ENCODE measurements at places on chromosomes 4 and X. TPM values are rescaled to one million over a fixed set of nuclear protein-coding genes. Genes with fewer than 3 reads are reported as not detected.

DNA sequence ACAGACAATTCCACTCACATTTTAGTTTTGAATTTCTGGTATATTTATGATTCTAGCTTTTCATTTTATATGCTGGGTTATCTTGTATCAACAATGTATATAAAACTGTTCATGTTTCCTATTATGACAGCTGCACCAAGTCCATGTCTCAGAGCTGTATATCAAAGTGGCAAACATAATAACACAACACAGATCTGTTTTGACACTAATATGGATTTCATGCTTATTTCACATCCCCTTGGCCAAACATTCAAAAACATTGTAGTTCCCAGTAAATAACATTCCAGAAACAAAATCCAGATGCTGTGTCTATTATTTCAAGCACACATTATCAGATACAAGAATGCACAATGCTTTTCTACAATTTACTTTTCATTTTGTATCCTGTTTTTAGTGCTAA lies 380.6 kb upstream of the MAGEB2 start:
- no peak for DNase-seq

DNA sequence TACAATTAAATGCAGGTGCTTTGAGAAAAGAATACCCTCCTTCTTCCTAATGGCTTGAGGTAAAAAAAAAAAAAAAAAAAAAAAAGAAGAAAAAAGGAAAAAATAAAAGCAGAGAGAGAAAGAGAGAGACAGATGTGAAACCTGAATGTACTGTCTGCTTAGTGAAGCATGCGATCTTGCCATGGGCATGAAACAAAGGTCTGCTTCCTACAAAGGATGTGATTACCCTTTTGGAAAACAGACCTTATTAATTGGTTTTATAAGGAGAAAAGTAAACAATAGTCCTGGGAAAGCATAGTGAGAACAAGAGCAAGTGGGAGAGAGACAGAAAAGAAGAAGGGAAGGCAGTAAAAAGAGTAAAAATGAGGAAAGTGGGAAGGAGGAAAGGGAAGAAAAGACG lies 526.1 kb upstream of the PABPC4L start:
- no peak for DNase-seq

DNA sequence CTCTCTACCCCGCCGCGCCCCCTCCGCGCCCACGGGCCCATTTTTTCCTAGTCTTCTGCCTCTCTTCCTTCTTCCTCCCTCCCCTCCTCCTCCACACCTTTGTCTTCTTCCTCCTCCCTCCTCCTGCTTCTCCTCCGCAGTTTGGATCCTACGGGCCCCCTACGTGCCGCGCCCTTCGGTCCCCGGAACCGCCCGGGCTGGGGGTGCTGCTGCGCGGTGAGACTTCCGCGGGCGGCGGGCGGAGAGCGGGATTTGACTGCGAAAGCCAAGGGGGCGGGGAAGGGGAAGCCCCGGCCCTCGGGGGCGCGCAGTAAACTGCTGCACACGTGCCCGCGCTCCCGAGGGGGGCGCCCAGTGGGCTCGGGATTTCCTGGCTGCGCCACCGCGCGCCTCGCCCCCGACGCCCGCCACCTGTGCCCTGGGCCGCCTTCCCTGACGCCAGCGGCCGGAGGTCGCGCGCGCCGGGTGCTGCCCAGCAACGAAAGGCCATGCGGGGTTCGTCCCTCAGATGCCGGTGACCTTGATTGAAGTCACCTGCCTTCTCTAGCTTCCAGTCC lies 3.3 kb upstream of the NKX3-2 start:
- peak; percentile 41 for DNase-seq

- no peak for DNase-seq
Observed at GRCh38 chrX:73412930-73413329, 33.9 kb upstream of the CDX4 start.

DNA sequence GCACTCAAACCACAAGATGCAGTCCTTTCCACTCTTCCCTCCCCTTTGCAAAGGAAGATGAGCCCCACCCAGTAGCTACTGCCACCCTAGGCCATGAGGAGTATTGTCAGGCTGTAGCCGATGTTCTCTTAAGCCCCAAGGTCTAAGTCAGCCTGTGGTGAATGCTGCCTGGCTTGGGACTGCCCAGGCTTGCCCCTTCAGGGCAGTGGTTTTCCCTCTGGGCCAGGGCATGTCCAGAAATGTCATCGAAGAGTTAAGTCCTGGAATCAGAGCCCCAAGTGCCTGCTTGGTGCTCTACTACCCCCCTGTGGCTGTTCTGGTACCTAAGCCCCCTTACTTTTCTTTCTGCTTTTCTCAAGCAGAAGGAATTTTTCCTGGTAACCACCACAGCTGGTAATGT lies 11.8 kb upstream of the PGK1 start:
- peak; percentile 3 for DNase-seq

GRCh38 chrX:41921492-41922430 lies 1.6 kb downstream of the CASK start:
- DNase-seq = peak; percentile 36

GRCh38 chrX:150968862-150969720 lies 14.0 kb upstream of the HMGB3 start:
- DNase-seq = no peak

DNA sequence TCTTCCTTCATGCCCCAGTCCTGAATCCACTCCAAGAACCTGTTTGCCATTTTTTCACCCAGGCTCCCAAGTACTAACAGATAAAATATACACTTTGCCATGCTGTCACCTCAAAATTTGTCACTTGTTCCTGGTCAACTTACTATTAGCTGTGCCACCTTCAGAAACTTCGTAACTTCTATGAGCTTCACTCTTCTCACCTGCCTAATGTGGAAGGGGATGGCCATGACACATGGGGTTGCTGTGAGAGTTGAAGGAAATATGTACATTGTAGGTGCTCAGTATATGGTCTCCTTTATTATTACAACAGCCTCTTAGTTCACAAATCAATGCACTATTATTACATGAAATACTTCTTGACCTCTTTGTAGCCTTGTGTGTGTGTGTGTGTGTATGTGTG lies 10.4 kb downstream of the TMSB4X start:
- no peak for DNase-seq

DNA sequence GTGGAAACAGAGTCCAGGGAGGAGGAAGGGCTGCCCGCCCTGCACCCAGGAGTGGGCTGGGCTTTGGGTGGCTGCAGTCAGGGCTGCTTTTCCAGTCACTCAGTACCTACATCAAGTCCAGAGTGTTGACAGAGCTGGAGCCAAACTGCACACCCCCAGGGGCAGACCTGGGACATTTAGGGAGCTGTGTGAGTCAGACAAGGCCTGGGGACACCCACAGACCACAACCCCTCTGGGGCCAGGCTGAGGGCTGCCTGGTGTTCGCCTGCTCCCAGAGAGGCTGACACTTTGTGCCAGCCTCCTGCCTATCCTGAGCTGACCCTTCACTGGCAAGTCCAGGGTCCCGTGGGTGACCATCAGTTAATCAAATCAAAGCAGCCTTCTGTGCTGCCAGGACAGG lies 240.0 kb downstream of the BCOR start:
- DNase-seq = peak; percentile 11

DNA sequence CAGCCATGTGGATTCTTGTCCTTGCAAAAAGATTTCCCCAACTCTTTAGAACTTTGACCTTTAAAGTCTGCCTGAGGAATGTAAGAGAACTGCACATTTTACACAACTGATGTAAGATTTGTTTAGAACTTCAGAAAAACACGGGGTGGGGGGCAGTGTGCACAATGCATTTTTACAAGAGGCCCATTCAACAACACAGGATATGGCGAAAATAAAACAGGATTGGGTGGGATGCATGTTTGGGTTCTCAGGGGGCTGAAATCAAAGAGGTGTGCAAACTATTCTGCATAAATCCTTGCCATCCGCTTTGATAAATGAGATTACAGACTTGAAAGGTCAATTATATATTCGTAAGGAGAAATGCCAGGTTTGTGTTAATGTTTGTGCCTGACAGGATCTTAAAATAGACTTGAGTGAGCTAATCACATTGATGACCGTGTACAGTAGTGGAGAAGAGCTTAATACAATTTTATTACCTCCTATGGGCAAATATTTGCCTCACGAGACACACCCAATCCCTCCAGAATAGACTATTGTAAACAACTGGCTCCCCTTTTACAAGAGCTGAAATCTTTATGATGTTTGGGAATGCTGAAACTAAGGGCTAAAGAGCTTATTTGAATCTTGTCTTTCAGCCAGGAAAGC lies 184.1 kb upstream of the LEF1 start:
- DNase-seq = no peak

GRCh38 chr4:138689187-138689586 lies 326.4 kb upstream of the NOCT start:
- DNase-seq = no peak

DNA sequence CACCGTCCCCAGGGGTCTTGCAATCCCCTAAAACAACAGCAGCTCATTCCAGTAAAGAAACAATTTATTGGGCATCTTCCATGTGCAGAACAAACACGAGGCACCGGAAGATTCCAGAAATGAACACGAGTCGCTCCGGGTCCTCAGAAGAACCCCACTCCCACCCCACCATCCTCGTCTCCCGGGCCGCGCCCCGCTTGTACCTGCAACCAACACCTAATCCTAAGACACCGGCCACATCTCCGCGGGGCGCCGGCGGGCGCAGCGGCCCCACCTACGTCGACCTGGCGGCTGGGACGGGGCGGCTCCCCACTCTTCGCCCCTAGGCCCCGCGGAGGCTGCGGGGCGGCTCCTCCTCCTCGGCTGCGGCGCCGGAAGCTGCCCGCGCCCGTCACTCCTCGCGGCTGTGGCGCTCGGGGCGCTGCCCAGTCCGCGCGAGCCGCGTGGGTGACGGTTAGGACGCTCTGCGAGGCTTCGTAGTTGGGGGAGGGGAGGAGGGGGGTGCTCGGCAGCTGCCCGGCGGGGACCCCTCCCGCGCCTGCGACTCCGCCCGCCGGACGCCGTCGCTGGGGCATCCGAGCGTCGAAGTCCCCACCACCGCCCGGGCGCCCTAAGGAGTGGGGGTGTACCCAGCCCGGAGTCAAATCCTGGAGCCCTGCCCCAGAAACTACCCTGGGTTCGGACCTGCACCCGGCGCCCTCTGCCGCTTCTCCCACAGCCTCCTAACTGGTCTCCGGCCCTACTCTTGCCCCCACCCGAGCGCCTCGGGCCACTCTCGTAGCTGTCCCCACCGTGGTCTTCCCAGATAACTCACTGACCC lies at the start of gene CCDC158:
Gene CCDC158 (minus strand): TSS at position 380 of the 820 bp plus-strand sequence. CDS start 17,934 bp downstream, outside the sequence.
- peak; percentile 2 for DNase-seq

DNA sequence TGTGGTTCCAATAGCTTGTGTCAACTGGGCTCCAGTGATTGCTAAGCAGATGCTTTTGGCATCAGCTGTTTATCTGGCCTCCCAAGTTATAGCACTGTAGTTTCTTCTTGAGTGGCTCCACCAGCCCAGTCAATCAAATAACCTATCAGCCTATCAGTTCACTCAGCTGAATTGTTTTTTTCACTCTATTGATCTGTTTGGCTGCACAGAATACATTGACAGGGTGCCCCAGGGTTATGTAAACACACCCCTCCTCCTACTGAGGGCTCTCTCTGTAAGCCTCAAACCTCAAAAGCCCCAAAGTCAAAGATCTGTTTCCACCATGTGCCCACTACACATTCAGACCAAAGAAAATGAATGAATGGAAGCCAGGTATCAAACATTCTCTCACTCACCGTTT lies 214.0 kb downstream of the HS6ST2 start:
- DNase-seq = no peak

DNA sequence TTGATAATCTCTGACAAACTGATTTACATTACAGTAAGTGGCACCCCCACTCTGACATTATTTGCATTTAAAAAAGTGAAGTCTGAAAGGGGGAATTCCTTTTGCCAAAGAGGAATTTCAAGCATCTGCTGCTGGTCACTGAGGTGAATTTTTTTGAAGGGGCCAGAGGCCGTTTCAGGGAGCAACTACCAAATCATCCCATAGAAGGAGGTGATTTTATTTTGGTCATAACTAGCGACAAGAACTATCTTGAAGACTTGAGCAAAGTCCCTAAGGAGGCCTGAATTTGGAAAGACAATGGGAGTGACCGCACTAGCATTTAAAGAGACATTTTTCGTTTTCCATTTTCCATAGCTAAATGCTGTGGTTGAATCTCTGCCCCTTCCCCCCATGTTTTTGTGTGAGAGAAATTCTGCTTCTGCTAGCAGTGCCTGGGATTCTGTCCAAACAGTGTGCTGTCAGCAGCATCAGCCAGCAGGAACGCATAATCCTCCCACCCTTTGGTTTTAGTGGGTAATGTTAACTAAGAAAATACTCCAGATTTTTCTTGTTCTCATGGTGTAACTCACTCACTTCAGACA lies 110.1 kb upstream of the MED14 start:
- peak; percentile 70 for DNase-seq

DNA sequence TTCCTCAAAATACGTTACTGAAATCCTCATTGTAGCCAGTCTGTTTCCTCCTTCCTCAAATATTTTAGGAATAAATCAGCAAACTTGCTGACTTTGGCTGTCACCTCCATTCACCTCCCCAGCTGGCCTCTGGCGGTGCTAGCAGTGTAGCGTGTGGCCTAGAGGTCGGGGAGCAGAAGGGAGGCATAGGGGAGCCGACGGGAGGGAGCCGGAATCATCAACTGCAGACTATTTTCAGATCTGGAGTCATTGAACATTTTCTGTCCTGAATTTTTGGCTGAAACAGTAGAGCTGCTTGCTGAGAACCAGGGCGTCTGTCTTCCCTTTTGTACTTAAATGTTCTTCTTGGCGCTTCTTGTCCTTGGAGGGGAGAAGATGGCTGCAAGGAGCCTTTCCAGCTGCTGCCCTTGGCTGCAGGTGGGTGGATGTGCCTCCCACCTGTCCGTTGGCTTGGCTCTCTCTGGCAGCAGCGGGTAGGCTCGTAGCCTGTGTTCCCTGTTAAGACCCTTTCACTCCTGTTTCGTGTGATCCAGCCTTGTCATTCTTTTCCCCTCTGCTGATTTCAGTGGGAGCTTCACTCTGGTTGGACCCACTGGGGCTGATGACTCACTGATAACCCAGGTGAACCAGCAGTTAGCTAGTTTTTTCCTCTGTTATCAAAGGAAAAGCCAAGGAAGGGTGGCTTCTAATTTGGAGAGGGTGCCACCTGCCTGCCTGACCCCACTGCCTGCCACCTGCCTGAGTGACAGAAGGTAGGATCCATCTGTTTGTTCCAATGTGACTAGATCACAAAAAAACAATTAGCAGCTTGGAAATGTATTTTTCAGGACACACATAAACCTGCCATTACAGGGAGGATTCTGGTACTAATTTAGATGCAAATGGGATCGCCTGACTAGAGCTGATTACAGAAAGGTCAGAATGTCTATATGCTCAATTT lies 135.9 kb downstream of the GATB start:
- no peak for DNase-seq

GRCh38 chrX:44802613-44803012 lies 41.2 kb upstream of the DUSP21 start:
- DNase-seq = no peak

- DNase-seq = no peak
Observed at GRCh38 chr4:68433582-68433981, 13.7 kb upstream of the TMPRSS11E start.

- DNase-seq = no peak
Observed at GRCh38 chrX:72145181-72145580, 13.5 kb upstream of the RTL5 start.

TEX11 gene
- total RNA-seq = not detected

NPY1R gene
- total RNA-seq = not detected

ASB12 gene
- total RNA-seq = not detected

IL1RAPL1 gene
- 1.5 TPM for total RNA-seq

NEK1 gene
- total RNA-seq = 4.7 TPM

OTC gene
- not detected for total RNA-seq

HS3ST1 gene
- total RNA-seq = not detected

TMEM47 gene
- total RNA-seq = 4.7 TPM

COL4A6 gene
- total RNA-seq = 1.5 TPM

PAGE1 gene
- total RNA-seq = 22.4 TPM

BRCC3 gene
- 10.7 TPM for total RNA-seq

ZAR1 gene
- total RNA-seq = 0.11 TPM

SLC10A3 gene
- total RNA-seq = 22.6 TPM

MRFAP1 gene
- 106 TPM for total RNA-seq

RBM3 gene
- 159 TPM for total RNA-seq

Measured in Daoy (cell line).